ENCODE measurements at places on chromosomes 2 and 18.

- no peak for DNase-seq
Observed at GRCh38 chr2:119113489-119113770, 45.1 kb downstream of the C1QL2 start.

DNA sequence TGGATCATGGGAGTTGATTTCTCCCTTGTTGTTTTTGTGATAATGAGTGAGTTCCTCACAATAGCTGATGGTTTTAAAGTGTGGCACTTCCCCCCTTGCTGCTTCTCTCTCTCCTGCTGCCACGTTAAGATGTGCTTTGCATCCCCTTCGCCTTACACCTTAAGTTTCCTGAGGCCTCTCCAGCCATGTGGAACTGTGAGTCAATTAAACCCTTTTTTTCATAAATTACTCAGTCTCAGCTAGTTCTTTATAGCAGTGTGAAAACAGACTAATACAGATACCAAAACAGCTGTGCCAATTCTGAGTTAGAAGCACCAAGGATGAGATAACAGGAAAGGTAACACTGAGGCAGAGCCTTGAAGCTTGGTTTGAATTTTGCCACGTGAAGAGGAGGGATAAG is 44.7 kb downstream of the ITSN2 start:
- DNase-seq: no peak

- DNase-seq: peak; percentile 16
Observed at GRCh38 chr2:169221745-169222369, 140.5 kb downstream of the LRP2 start.

DNA sequence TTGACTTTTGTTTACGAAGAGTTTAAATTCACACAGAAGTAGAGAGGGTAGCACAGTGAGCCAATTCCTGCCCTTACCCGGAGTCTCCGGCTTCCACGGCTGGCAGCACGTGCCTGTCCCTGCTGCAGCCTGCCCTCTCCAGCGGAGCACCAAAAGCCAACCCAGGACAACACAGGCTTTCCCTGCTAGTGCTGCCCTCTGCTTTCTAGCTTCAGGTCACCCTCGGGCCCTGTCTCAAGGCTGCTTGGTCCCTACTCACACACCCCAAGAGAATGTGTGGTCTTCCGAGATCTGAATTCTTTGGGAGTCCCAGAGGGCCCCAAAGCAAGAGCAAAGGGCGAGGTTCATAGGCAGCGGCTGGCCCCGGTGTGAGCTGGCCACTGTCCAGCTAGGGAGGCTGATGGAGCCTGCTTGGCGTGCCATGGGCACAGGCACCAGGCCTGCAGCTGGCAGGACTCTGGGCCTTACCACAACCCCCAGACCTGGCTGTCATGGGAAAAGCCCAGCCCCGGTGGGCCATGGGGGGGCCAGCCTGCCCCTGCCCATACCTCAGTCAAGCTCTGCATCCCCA is 7.0 kb upstream of the HS6ST1 start:
- DNase-seq: no peak

GRCh38 chr2:63484481-63484880 is 103.8 kb downstream of the WDPCP start:
- no peak for DNase-seq

- no peak for DNase-seq
Observed at GRCh38 chr2:23465936-23466335, 81.0 kb downstream of the KLHL29 start.

- no peak for DNase-seq
Observed at GRCh38 chr18:49224738-49225137, 235.7 kb downstream of the DYM start.

- DNase-seq: no peak
Observed at GRCh38 chr2:910698-911097, 40.0 kb upstream of the SNTG2 start.

GRCh38 chr18:22524783-22525182 is 107.1 kb upstream of the CTAGE1 start:
- no peak for DNase-seq

GRCh38 chr2:54341656-54342055 is 85.6 kb upstream of the TSPYL6 start:
- no peak for DNase-seq

- DNase-seq: no peak
Observed at GRCh38 chr2:30147196-30147714, 448 bp downstream of the YPEL5 start.

GRCh38 chr2:237650455-237650850 is 23.1 kb downstream of the LRRFIP1 start:
- DNase-seq: no peak

DNA sequence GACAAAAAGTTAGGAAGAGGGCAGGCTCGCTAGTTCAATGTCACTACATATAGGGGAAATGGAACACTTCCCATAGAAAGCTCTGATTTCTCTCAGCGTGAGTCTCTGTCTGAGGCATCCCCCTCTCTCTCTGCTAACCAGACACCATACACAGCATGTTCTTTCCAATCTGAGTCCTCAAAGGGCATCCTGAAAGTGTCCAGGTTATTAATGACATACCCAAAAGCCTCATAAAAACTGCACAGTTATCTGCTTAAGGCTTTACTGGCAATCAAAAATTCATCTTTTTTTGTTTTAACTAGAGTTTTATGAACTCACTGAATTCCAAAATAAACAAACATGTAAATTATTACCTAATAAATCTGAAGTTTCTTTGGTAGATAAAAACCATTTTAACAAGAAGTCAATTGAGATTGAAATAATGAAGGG is 137.4 kb downstream of the AFF3 start:
- DNase-seq: no peak

GRCh38 chr2:183034806-183035205 is 3.5 kb downstream of the NCKAP1 start:
- DNase-seq: no peak

Measured in glomerular endothelial cell (primary cell).